CD4-positive, alpha-beta T cell treated with Interleukin-6 at 100 ng/mL for 8 hours (primary cell): ENCODE measurements at places on chromosomes 5 and 9.

- DNase-seq, result no peak
These were observed 126.5 kb upstream of the PAPPA start for GRCh38 chr9:116027096-116027495.

GRCh38 chr5:71943874-71944273 lies 163.4 kb upstream of the MAP1B start:
- no peak for DNase-seq

- no peak for DNase-seq
These were observed 259.7 kb upstream of the MSX2 start for GRCh38 chr5:174464504-174465165.

- DNase-seq, result no peak
These were observed 180.4 kb upstream of the TRIM32 start for GRCh38 chr9:116506685-116507084.

DNA sequence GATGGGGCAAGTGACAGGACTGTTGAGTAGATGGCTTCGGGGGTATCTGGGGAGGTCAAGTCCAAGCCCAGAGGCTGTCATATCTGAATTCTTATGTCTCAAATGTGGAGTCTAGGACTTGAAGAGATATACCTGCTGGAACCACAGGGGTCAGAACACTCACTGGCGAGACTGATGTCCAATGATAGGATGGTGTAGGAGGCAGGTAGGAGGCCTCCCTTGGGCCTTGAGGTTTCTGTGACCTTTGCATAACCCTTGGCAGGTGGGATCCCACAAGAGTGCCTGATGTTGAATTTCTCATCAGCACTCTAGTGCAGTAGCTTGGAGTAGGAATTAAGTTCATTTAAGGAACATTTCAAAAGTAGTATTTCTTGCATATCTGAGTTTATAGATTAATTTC lies 2.8 kb downstream of the CCL21 start:
- no peak for DNase-seq

- DNase-seq, result no peak
These were observed 41.3 kb downstream of the VPS13A start for GRCh38 chr9:77218612-77219011.

DNA sequence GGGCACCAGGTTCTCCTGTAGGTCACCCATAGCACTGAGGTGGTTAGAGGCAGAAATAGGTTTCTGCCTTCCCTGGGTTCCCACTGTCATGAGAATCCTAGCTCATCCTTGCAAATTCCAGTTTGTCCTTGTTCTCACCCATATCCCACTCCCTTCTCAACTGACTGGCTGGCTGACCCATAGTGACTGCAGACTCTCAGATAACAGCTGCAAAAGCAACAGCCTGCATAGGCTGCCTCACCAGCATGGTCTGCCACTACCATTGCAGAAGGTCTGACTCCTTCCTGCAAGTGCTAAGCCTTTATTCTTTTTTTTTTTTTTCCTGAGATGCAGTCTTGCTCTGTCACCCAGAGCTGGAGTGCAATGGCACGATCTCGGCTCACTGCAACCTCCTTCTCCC lies 194.0 kb downstream of the SEMA6A start:
- DNase-seq, result no peak

DNA sequence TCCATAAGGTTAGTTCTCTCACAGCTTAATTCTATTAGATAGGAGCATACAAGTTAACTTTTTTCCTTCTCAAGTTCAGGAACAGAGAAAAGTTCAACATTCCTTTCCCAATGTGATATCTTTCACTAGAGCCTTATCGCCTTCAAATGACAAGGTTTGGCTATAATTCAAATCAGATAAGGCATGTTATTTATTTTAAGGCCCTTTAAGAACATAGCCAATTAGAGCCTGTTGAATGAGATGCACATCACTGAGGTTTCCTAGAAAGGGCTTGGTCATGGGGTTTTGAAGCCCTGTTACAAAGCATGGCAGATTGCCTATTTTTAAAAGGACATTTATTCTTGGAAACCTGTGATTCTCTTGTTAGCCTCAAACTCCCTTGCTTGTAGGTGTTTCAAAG lies 123.4 kb downstream of the BASP1 start:
- DNase-seq, result no peak

- no peak for DNase-seq
These were observed 75.4 kb upstream of the MAP3K1 start for GRCh38 chr5:56739990-56740389.

DNA sequence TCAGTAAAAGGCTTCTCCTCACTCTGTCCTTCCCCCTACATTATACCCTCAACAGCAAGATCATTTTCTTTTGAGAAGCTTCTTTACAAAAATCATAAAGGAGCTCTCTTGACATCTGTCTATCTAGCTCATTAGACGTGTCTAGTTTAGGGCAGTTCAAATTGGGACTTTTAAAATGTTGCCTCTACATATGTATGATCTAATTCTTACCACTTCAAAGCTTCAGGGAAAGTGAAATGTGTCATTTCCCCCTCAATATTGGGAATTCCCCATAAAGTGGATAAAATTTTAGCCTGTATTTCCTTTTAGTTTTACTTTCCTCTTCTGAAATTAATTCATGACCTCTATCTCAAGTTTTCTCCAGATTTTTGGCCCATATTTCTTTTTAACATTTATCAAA lies 323.7 kb downstream of the ARRDC3 start:
- DNase-seq, result no peak

DNA sequence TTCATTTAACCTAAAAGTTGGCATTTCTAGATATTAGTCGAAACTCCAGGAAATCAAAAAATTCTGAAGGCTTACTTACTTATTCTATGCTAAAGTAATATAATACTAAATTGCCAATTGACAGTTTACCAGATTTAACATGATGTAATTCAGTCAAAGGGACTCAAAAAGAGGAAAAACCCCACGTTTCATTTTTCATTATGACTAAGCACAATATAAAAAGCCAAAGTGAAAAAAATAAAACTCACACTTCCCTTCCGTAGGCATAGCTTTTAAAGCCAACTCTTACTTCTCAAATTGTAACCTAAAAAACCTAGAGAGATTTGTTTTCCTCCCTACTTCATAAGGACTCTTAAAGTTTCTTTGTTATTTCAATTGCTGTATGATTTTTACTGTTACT lies 146.6 kb downstream of the RAPGEF6 start:
- DNase-seq, result no peak

- DNase-seq, result no peak
These were observed 378.9 kb downstream of the KCTD16 start for GRCh38 chr5:144549580-144549979.

- DNase-seq, result no peak
These were observed 125.9 kb downstream of the APBA1 start for GRCh38 chr9:69546265-69546664.

DNA sequence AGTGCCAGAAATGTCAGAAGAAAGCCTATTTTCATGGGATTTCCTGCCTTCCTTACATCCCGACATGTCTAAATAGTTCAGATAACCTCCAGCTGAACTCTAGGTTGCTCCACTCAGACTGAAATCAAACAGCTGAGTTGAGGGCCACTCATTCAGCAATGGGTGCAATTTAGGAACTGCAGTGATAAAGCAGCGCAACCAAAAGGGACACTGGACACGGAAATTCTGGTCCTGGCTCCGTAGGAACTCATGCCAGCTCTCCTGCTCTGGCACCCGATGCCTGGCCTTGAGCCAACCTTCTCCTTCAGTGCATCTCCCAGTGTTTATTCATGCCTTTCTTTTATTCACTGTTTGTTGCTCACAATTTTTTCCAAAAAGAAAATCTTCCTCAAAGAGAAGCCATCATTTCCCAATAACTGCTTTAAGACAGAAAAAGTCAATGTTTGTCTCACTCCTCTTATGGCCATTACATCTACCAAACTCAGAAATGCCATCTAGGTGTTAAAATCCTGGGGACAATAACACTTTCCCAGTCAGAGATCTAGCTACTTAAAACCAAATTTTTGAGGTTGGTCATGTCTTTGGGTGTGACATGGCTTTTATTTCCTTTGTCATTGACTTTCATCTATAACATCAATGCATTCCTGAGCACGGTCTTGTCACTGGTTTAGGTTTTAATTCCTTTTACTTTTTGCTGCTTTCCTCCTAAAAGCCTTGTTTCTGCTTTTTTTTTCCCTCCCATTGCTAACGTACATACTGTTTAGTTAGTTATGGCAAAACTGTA lies 126.9 kb downstream of the PDE4D start:
- no peak for DNase-seq

DNA sequence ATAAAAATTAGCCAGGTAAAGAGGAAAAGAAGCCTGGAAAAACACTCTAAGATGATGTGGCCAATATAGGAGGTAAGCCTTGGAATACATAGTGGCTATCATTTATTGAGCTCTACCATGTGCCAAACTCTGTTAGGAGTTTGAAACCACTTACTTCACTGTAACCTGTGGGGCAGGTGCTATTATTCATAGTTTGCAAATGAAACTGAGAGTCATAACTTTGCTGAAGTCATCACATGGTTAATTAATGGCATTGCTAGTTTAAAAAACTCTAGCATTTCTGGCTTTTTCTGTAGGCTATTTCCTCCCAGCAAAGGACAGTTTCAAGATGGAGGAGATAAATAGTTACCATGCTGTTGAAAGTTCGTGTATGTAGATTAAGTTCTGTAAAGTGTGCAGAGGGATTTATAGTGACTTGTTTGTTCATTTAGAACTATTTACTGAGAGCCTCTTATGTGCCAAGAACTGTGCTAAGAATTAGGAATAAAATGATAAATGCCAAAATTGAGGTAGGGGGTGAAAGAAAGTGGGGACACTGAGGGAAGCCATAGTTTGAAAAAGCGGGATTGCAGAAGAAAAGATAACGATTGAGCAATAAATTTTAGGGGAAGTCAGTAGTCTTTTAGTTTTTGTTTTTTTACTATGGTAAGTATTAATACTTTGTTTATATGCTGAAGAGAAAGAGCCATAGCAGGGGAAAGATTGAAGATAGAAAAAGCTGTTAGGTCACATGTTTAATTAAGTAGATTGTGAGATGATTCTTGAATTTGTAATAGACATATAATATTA lies 57.2 kb downstream of the WDR70 start:
- DNase-seq, result no peak

DNA sequence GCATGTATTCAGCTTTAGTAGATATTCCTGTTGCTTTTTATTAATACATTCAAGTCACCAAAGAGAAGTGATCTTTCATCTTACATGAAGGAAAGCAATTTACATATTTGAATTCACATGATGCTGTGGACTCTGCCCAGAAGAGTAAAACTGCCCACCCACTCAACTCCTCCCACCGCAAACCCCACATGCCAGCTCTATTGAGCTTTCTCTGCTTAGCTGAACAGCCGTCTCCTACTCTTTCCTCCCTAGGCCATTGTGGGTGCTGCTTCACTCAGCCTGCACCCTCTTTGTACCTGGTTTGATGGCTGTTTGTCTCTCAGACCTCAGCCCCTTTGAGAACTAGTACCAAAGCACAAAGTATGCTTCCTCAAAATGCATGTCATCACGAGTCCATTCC lies 48.4 kb upstream of the MAP3K1 start:
- no peak for DNase-seq

GRCh38 chr5:17831279-17831678 lies 197.0 kb downstream of the TAF11L14 start:
- no peak for DNase-seq

DNA sequence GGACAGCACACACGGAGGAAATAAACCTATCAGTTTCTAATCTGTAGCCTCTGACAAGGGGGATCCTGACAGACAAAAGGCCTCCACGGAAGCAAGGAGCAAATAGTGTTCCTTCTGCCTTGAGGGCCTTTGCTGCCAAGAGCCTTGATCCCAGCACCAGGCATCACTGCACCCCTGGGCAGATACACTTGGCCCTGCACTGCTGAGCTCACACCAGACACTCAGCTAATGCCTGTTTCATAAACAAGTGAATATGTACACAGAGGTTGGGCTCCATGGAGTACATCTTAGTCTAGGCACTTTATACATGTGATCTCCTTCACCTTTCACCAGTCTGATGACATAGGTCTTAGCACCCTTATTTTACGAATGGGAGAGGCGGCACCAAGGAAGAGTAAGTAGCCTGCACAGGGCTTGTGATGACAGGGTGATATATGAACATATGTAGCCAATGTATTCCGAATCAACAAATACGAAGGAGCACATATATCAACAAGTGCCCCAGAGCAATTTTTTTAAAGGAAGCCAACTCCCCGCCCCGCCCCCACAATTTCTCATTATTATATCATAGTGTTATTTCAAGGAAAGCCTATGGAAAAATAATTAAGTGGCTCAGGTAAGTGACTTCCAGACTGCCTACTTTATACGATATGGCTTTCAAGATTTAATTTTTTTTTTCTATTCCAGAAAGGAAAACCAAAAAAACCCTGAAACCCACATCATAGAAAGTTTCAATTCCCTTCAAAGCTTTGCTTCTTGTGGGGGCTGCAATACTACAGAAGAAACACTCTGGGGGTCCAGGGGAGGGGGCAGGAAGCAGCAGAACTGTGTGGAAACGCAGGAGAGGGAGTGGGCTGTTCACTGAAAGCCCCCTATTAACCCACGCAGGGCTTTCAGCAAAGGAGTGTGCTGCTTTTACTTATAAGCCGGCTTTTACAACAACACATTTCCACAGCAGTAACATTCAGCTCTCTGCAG lies 32.0 kb downstream of the CDC14B start:
- no peak for DNase-seq

DNA sequence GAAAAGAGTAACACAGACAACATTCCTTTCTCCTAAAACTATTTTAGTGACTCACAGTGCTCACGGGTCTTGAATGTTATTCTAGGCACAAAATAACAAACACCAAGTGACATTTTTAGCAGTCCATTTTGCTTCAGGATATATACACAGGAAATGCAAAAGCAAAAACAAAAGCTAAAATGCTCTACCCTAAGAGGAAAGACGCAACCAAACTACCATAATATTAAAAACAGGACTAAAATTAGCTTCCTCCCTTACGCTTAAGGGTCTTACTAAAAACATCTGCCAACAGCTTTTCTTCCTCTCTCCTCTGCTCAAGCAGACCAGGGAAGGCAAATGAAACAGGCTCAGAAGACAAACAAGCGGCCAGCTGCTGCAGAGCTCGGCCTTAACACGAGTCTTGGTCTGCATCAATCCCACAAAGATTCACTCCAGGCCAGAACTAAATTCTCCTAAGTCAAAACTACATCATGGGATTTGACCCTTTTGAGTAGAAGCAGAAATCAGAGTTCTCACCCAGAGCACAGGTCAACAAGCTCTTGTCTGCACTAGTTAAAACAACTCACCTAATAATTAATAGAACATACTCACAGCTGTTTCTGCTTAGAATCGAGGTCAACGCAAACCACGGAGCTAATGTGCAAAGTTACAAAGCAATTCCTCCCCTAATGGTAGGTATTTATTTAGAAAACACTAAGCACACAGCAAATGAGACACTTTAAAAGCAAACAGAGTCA lies 62.3 kb downstream of the RAPGEF1 start:
- no peak for DNase-seq

DNA sequence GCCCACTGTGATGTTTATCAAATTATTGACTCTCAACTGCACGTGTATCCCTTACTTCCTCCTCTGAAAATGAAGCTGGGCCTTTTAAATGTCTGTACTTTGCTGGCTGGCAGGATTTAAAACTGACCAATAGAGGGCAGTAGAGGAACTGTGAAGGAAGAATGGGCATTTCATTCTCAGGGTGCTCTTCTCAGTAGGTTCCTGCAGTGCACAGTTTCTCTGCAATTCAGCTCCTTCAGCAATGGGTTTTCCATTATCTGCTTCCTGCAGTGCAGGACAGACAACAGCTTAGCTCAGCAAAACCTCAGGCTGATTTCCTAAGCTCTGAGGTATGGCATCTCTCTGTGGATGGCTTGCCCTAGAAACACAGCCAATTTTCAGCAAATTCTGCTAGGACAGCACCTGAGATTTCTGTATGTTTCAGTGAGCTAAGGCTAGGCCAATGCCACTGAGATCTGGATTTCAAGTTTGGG lies 298.4 kb upstream of the PRDM9 start:
- no peak for DNase-seq

GRCh38 chr9:75607521-75607920 lies 283.0 kb upstream of the PCSK5 start:
- DNase-seq, result no peak

- no peak for DNase-seq
These were observed 5.5 kb downstream of the MAN2A1 start for GRCh38 chr5:109695005-109695926.
